Uterus (tissue), 4 donors: ENCODE measurements at places on chromosomes 3 and 15. TPM values are rescaled to one million over a fixed set of nuclear protein-coding genes. Genes with fewer than 3 reads are reported as not detected.

- DNase-seq: no peak
Measured at GRCh38 chr3:59559721-59560435, 510.1 kb upstream of the CFAP20DC start.

GRCh38 chr3:138367911-138368310 is 19.5 kb downstream of the MRAS start:
- DNase-seq: peak; percentile 41

GRCh38 chr3:7190095-7190494 is 329.2 kb downstream of the GRM7 start:
- DNase-seq: no peak

GRCh38 chr3:124420392-124420791 is 309.9 kb upstream of the UMPS start:
- DNase-seq: no peak

DNA sequence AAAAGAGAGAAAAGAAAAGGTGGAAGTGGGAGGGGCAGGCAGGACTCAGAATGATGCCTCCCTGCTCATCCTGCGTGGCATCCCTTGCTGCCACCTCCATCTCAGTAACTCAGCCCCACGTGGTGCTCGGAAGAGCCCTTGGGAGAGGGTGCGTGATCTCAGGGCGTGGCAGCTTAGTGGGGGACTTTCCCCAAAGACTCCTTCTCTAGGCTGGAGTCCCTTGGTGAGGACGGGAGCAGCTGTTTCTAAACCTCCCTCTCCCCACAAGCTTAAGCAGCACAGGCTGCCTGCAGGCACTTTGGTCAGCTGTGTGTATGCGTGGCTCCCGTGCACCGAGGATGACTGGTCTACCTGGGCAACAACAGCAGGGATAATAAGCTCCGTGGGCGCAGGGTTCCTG is 7.4 kb upstream of the ANPEP start:
- DNase-seq: no peak

DNA sequence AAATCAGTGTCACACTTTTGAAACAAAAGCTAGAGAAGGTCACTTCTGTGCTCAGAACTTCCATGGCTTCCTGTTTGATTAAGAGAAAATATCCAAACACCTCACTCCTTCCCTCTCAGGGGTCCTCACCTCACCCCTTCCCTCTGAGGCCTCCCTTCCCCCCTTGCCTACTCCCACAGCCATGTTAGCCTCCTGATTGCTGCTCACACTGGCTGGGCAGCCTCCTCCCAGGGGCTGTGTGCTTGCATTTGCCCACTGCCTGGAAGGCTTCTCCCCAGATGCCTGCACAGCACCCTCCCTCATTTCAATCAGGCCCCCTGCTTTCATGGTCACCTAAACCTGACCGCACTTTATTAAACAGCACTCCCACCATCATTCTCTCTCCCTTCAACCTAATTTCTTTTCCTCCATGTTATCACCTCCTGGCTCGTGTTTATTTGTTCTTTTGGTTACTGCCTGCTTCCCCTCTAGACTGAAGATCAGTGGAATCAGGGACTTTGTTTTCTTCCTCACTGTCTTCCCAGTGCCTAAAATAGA is 10.4 kb downstream of the BOC start:
- no peak for DNase-seq

DNA sequence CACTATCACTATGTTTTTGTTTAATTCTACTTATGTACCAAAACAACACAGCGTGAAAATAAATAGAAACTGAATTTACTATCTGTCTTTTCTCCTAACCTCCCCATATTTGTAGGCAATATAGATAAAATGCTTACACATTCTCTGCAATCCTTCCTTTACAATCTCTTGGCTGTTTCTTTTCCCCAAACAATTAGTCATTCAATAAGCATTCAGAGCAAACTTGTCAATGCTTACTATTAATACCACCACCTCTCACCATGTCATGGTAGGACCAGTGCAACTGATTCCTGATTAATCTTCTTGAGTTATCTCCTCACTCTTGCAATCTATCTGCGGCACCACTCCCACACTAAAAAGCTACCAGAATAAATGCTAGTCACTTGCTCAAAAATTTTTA is 74.0 kb upstream of the TTBK2 start:
- DNase-seq: no peak

DNA sequence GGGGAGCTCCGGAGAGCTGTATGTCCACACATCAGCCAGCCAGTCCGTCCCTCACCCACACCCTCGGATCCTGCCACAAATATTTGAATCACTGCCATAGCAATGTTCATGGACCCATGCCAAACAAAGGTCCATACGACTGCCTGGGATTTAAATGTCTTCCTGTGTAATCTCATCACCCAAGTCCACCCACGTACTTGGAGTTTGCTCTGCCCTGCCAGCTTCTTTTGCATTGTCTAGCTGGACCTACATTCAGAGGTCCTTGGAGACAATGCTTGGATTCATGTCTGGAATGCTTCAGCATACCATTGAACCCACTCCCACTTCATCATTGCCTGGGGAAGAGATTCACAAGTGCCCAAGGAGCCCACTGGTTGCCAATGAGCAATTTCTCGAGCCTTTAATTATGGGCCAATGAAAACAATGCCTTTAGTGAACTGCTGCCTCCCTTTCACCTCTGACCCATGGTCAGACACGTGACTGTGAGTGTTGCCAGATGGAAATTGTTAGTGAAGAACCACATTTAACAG is 90.4 kb upstream of the PHLDB2 start:
- DNase-seq: no peak

DNA sequence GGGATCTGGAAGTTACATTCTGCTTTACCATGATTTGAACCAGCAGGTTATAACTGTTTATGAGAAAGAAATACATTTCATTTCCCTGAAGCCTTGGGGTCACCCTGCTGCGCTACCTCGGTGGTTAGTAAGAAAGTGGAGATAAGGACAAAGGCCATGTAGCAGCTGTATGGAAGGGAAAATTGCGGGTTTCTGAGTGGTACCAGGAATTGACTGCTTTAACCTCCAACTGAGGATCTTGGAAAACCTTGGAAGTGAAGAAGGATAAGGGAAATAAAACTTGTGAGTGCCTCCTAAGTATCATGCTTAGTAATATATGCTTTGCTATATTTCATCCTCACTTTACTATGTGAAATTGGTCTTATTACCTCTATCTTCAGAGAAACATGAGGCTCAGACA is 76.1 kb upstream of the GAP43 start:
- no peak for DNase-seq

DNA sequence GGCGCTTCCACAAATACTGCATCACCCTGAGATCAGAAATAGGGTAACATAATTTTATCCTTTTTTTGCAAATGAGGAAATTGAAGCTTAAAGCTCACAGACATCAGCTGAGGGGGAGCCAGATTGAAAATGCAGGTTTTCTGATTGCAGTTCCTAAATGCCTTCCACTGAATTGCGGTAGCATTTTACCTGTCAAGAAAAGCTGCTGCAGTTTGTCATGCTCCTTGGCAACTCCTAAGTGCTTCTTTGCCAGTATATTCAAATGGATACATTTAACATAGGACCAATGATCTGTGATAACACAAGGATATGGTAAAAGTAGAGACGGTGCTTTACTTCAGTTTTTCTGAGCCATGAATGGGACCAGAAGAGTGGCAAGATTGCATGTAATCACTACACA is 50.5 kb downstream of the SPATA16 start:
- no peak for DNase-seq

OXTR gene
- total RNA-seq: 4.4 TPM

PLA2G4E gene
- total RNA-seq: not detected

SH3GL3 gene
- total RNA-seq: 2.0 TPM

FGF7 gene
- total RNA-seq: 57.6 TPM

PLSCR2 gene
- total RNA-seq: not detected

FAM3D gene
- not detected for total RNA-seq
